Lower lobe of right lung (tissue), 2 donors: ENCODE measurements at places on chromosomes 3 and 15. TPM values are rescaled to one million over a fixed set of nuclear protein-coding genes. Genes with fewer than 3 reads are reported as not detected.

The ANKRD28 gene
- 57.2 TPM for total RNA-seq

The ATP2B2 gene
- 0.09 TPM for total RNA-seq

The TEX55 gene
- not detected for total RNA-seq

- DNase-seq: no peak
- H3K27me3 ChIP-seq: no peaks in the 10 kb centered on the region
- no peak overlapping the region for H3K4me3 ChIP-seq
- H3K27ac ChIP-seq: no peak overlapping the region
Observed at GRCh38 chr3:183875411-183875810, 9.3 kb downstream of the PARL start.

DNA sequence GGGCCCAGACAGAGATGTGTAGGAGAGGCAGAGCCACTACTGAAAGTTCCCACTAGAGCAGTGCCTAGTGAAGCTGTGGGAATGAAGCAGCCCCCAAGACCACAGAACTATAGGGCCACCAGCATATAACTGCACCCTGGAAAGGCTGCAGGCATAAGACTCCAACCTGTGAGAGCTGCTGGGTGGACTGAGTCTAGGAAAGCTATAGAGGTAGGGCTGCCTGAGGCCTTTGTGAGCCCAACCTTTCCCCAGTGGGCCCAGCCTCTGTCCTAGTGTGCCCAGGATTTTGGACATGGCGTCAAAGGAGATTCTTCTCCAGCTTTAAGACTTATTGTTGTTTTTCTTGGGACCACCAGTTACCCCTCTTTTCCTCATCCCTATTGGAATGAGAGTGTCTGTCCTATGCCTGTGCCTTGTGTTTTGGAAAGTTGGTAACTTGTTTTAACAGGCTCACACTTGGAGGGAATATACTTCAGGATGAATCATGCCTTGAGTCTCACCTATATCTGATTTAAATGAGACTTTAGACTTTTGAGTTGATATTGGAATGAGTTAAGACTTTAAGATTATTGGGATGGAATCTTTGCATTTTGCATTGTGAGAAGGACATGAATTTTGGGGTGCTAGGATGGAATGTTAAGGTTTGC is 28.1 kb downstream of the SLMAP start:
- peaks cover 27% of the 10 kb centered on the region for H3K4me1 ChIP-seq
- H3K4me3 ChIP-seq: no peak overlapping the region
- no peaks in the 10 kb centered on the region for H3K36me3 ChIP-seq
- H3K27ac ChIP-seq: no peak overlapping the region

GRCh38 chr3:42014458-42014920 is 52.6 kb upstream of the ULK4 start:
- H3K4me1 ChIP-seq: peaks cover 58% of the 10 kb centered on the region
- H3K27ac ChIP-seq: peak overlapping the region; percentile 93
- DNase-seq: no peak
- no peaks in the 10 kb centered on the region for H3K27me3 ChIP-seq
- H3K36me3 ChIP-seq: no peaks in the 10 kb centered on the region

DNA sequence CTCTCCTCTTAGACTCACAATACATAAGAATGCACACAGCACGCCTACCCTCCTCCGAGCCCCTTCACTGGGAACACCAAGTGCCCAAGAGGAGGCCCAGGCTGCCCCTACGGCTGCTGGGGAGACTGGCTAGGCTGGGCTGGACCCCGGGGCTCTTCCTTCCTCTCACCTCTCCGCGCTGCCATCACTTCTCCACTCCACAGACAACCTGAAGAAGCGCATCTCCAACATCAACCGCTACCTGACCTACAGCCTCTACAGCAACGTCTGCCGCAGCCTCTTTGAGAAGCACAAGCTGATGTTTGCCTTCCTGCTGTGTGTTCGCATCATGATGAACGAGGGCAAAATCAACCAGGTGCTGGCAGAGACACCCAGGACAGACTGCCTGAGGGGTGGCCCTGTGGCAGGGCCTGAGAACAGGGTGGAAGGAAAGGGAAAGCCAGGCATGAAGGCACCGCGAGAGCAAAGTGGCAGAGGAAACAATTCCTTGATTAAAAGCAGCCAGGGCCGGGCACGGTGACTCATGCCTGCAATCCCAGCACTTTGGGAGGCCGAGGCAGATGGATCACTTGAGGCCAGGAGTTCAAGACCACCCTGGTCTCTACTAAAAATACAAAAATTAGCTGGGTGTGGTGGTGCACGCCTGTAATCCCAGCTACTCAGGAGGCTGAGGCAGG is 51.6 kb downstream of the SEMA3G start:
- peak; percentile 20 for DNase-seq
- no peak overlapping the region for H3K27ac ChIP-seq
- H3K27me3 ChIP-seq: no peaks in the 10 kb centered on the region
- peaks cover 37% of the 10 kb centered on the region for H3K36me3 ChIP-seq
- no peak overlapping the region for H3K4me3 ChIP-seq
- no peaks in the 10 kb centered on the region for H3K4me1 ChIP-seq

GRCh38 chr3:152574461-152575079 is 260.4 kb upstream of the P2RY1 start:
- no peaks in the 10 kb centered on the region for H3K4me1 ChIP-seq
- H3K36me3 ChIP-seq: no peaks in the 10 kb centered on the region
- DNase-seq: no peak
- no peaks in the 10 kb centered on the region for H3K27me3 ChIP-seq
- H3K4me3 ChIP-seq: no peak overlapping the region
- no peak overlapping the region for H3K27ac ChIP-seq
